ENCODE measurements at places on chromosomes 13 and 19.
A peak's percentile ranks its signal among the peaks of the same experiment; 100 is the strongest.

GRCh38 chr19:55118401-55118991 is 1.1 kb upstream of the PPP1R12C start:
- no peak for DNase-seq

DNA sequence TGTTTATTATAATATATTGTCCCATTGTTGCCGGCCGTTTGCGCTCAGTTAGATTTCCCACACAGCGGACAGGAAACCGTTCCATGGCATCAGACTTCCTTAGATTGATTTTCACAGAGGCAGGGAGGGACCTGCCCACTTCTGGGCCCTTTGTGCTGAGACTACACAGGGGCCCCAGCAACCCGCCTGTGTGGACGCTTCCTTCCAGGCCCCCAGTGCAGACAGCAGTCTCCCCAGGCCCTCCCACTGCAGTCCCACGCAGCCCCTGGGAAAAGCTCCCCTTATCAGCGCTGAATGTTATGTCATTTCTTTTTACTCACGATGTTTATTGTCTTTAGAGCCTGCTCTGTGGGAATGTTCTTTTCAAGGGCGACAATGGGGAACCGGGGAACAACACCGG is 351.7 kb upstream of the ARGLU1 start:
- no peak for DNase-seq

- no peak for DNase-seq
Measured at GRCh38 chr13:31204592-31204991, 4.8 kb downstream of the B3GLCT start.

DNA sequence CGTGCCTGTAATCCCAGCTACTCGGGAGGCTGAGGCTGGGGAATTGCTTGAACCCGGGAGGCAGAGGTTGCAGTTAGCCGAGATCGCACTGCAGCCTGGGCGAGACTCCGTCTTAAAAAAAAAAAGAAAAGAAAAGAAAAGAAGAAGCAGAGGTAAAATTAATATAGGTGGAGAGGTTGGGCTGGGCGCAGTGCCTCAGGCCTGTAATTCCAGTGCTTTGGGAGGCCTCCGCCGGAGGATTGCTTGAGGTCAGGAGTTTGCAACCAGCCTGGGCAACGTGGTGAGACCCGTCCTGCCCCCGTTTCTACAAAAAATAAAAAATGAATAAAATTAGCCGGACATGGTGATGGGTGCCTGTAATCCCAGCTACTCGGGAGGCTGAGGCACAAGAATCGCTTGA is 912 bp upstream of the TUBA3C start:
- no peak for DNase-seq

- no peak for DNase-seq
Measured at GRCh38 chr13:46057256-46058015, 4.9 kb upstream of the ZC3H13 start.

- DNase-seq: no peak
Measured at GRCh38 chr13:41700790-41701310, 243.5 kb downstream of the RGCC start.

GRCh38 chr13:71727042-71727441 is 140.0 kb downstream of the DACH1 start:
- no peak for DNase-seq

GRCh38 chr13:113579686-113580085 is 4.9 kb upstream of the TFDP1 start:
- DNase-seq: no peak

DNA sequence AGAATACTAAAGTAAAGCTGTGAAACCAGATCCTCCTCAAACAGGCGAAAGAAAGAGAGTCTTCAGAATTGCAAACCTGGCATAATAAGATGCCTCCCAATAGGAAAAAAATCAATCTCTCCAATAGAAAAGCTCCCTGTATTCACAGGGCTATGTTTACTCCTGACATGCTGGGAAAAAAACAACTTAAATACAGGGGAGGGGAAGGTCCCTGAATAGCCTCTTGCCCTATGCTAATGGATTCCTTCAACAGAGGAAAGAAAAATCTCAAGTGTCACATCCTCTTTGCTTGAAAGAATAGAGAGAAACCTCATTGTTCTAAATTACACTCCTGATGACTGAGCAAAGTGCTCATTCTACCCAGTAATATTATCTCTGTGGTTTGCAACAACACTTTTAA is 1271.1 kb upstream of the PRR20A start:
- no peak for DNase-seq

DNA sequence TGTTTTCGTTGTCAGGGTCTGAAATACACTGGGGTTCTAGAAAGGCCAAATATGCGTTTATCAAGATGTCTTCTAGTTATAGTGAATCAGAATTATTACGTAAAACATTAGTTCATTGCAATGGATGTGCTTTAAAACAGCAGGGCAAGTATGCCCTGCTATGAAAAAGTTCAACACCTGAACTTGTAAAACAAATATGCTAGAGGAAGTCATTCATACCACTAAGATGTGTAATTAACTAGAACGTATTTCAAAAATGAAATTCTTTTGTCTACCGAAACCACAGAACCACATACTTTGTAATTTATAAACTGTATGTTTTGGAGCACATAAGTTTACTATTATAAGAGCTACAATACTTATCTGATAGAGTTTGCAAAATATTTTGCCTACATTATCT is 266.2 kb downstream of the KCTD12 start:
- DNase-seq: no peak

DNA sequence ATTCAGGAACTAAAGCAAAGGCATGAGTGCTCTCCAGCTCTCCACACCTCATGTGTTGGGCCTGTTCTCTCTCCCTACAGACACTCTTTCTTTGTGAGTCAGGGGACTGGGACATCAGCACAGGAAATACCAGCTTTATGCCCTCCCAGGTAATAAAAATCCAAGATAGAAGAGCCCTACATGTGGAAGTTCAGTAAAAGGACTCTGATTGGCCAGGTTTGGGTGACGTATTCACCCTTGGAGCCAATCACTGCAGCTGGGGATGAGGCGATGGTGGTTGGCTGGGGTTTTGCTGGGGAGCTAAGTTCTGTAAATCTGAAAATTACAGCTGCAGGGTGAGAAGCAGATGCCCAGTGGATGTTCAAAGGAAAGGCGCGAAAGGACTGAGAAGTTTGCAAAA is 32.5 kb downstream of the CCDC70 start:
- DNase-seq: no peak

DNA sequence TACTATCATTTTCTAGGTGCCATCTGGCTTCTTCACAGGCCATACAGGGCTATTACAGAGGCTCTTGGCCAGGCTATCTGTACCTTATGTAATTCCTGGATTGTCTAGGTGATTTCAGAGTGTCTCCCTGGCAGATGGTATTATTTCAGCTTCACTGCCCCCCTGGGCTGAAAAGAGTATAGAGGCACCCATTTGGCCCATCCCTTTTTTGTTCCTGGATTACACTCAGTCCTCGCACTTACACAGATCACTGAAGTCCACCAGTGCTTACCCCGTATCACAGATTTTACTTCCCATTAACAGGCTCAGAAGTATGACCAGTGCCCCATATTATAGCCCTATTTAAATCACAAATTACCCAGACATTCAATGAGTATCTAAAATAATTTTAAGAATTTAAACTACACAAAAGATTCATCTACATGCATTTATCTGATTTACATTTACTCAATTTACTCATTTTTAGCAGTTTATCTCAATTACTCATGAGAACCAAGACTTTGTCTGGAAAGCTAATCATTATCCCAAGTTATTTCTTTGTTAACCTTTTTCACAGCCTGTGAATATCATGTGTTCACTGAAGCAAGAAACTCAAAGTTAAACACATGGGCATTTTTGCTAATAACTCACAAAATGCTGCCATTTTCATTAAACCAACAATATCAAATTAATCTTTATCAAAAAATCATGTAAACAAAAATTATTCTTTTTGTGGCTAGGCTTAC is 121.0 kb downstream of the PCDH20 start:
- DNase-seq: no peak

- peak; percentile 54 for DNase-seq
Measured at GRCh38 chr13:41465241-41465847, 8.0 kb downstream of the RGCC start.

GRCh38 chr19:58570770-58571574 is 2.2 kb downstream of the MZF1 start:
- no peak for DNase-seq

DNA sequence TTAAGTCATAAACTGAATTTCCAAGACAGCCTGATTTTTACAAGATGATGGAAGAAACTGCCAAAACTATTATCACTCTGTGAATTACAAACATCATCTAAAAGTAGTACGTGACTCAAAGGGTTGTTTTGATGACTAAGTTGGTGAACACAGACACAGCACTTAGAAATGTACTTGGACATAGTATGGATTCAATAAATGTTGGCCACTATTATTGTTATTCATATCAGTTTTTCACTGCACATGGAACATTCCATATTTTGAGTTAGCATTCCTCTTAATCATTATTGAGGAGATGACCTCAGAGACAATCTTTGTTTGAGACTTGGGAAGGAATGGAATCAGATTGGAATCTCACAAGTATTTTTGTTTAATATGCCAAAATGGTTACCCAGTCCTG is 172.9 kb downstream of the OXGR1 start:
- DNase-seq: no peak

DNA sequence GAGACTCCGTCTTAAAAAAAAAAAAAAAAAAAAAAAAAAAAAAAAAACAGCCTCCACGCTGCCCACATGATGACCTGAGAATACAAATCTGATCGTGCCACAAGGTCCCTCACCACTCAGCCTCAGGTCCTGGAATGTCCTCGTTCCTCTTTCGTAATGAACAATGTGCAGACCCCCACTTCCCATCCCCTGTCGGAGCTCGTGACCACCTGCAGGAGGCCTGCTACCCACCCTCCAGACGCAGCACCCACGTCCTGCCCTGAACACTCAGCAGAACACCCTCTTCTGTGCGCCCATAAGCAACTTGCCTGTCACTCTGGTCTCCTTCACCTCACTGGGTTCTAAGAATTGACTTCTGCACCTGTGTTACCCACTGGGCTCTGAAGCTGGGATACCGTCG is 166.4 kb downstream of the KATNAL1 start:
- DNase-seq: no peak

DNA sequence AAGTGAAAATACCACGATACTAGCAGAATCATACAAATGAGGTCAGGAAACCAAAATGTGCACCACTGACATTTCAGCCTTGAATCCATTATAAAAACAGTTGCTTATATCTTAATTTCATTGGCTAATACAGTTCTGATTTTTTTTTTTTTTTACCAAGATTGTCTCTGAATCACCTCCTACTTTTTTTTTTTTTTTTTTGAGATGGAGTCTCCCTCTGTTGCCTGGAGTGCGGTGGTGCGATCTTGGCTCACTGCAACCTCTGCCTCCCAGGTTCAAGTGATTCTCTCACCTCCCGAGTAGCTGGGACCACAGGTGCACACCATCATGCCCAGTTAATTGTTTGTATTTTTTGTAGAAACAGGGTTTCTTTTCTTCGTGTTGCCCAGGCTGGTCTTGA is 270.2 kb downstream of the LMO7 start:
- no peak for DNase-seq

DNA sequence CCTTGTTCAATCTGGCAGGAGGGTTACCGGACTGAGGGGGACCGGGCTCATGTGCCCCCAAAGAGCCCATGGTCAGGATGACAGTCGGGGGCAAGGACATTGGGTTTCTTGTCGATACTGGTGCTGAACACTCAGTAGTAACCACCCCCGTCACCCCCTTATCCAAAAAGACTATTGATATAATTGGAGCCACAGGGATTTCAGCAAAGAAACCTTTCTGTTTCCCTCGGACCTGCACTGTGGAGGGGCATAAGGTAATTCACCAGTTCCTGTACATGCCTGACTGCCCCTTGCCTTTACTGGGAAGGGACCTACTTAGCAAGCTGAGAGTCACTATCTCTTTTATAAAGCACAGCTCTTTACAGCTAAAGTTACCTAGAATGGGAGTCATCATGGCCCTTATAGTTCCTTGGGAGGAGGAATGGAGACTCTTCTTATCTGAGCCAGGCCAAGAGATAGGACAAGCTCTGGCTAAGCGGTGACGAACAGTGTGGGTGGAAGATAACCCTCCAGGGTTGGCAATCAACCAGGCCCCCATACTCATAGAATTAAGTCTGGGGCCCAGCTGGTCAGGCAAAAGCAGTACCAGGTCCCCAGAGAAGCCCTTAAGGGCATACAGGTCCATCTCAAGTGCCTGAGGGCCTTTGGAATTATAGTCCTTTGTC is 603.7 kb downstream of the UQCRFS1 start:
- no peak for DNase-seq

GRCh38 chr13:46207828-46208227 is 3.9 kb upstream of the LRRC63 start:
- DNase-seq: no peak

- DNase-seq: no peak
Measured at GRCh38 chr19:50949861-50950260, 3.0 kb downstream of the KLK5 start.

- DNase-seq: no peak
Measured at GRCh38 chr19:41588497-41589209, 12.7 kb downstream of the CEACAM21 start.

GRCh38 chr13:21117104-21117809 is 55.9 kb upstream of the LATS2 start:
- no peak for DNase-seq

DNA sequence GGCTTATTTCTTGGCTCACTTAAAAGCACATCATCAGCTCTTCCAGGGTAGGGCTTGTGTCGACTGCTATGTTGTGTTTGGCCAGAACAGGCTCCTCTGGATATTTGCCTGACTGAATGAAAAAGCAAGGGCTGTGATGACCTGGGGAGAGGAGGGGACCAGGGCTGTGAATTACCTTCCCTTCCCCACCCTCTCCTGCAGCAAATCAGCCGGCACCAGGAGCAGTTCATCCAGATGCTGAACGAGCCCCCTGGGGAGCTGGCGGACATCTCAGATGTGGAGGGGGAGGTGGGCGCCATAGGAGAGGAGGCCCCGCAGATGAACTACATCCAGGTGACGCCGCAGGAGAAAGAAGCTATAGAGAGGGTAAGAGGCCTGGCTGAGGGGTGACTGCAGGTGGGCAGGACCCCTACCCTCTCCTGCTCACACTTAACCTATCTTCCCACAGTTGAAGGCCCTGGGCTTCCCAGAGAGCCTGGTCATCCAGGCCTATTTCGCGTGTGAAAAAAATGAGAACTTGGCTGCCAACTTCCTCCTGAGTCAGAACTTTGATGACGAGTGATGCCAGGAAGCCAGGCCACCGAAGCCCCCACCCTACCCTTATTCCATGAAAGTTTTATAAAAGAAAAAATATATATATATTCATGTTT is 4.4 kb downstream of the GADD45GIP1 start:
- DNase-seq: no peak

GRCh38 chr13:113028336-113029060 is 59.5 kb downstream of the MCF2L start:
- no peak for DNase-seq

- no peak for DNase-seq
Measured at GRCh38 chr13:47999973-48000372, 1.1 kb downstream of the SUCLA2 start.

DNA sequence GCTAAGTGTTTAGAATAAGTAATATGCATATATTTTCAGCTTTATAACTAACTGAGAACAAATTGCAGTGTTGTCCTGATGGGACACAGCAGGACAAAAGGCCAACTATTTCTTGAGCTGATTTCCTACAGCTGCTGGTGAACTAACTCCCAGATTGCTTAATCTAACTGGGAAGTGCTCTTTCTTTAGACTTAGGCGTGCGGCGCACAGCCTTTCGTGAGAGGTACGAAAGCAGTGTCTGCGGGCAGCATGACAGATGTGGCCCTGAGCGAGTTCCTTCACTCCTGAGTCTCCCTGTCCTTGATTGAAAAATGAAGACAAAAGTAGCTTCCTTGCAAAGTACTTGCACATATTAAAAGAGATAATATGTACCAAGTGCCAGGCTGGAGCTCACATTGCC is 47.3 kb upstream of the NPAS1 start:
- DNase-seq: no peak

All from memory B cell (primary cell).